ENCODE measurements at places on chromosomes 5 and 9.
A peak's percentile ranks its signal among the peaks of the same experiment; 100 is the strongest.

- no peak for DNase-seq
Measured at GRCh38 chr5:108797986-108798385, 50.3 kb downstream of the FER start.

- no peak for DNase-seq
Measured at GRCh38 chr5:167030500-167031120, 1260.8 kb upstream of the WWC1 start.

GRCh38 chr9:19618816-19619215 lies 170.0 kb downstream of the SLC24A2 start:
- DNase-seq = no peak

- DNase-seq = no peak
Measured at GRCh38 chr5:127066721-127067120, 6.6 kb downstream of the C5orf63 start.

DNA sequence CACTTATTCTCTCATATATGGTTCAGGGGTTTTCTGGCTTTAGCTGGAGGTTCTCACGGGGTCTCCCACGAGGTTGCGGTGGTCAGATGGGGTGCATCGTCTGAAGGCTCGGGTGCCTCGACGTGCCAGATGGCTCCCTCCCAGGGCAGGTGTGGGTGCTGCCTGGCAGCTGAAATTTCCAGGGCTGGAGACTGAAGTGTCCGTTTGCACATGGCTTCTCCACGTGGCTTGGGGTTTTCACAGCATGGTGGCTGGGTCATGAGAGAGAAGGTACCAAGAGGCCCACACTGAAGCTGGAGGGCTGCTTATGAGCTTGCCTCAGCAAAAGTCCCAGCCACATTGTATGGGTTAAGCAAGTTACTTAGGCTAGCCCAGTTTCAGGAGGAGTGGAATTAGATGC lies 218.6 kb downstream of the AGTPBP1 start:
- DNase-seq = no peak

GRCh38 chr5:67409126-67409777 lies 212.7 kb upstream of the CD180 start:
- DNase-seq = no peak

DNA sequence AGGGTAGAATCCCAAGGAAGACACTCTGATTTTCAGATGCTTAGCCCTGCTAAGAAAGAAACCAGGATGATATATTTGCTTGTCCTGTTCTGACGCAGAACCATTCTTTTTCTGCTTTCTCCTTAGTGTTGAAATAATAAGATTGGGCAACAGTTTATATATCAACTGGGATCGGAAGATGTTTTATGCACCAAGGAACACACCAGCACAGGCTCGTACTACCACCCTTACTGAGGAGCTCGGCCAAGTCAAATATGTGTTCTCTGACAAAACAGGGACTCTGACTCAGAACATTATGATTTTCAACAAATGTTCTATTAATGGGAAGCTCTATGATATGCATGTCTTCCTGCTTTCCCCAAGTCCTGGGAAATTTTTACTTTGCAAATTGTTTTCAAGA lies 19.0 kb upstream of the RUSC2 start:
- DNase-seq = no peak

- no peak for DNase-seq
Measured at GRCh38 chr9:132372177-132373095, 17.6 kb upstream of the SETX start.

DNA sequence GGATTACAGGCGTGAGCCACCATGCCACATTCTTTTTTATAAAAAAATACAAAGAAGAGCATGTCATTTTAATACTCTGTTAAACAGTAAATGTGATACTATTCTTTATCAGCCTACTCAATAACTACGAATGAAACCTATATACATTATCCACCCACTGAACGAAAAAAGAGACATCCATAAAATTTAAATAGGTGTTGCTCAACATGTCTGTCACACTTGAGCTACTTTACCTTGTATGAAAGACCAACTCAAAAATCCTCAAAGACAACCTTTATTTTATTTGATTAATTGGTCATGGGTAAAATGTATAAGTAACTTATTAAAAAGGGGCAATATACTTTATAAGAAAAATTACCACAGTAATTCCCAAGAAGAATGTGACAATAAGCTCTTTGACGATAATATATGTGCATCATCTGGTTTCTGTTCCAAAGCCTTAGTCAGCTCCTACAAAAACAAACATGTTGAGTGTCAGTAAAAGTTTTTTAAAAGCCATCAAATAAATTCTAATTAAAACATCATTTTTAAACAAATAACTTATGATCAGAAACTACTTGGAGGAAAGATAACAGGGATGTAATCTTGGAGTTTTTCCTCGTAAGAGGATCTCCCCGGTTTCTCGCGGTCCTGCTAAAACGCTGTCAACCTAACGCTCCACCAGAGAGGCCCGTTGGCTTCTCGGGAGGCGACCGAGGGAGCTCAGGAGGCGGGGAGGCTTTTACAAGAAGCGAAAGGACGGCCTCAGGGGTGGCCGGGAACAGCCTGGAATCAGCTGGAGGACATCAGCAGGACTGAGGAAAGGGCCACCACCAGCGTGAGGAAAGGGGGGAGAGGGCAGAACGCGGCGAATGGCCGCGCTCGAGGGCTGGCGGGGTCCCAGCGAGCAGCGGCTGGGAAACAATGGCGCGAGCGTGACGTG lies 13.5 kb upstream of the ANKRD18B start:
- DNase-seq = peak; percentile 15

DNA sequence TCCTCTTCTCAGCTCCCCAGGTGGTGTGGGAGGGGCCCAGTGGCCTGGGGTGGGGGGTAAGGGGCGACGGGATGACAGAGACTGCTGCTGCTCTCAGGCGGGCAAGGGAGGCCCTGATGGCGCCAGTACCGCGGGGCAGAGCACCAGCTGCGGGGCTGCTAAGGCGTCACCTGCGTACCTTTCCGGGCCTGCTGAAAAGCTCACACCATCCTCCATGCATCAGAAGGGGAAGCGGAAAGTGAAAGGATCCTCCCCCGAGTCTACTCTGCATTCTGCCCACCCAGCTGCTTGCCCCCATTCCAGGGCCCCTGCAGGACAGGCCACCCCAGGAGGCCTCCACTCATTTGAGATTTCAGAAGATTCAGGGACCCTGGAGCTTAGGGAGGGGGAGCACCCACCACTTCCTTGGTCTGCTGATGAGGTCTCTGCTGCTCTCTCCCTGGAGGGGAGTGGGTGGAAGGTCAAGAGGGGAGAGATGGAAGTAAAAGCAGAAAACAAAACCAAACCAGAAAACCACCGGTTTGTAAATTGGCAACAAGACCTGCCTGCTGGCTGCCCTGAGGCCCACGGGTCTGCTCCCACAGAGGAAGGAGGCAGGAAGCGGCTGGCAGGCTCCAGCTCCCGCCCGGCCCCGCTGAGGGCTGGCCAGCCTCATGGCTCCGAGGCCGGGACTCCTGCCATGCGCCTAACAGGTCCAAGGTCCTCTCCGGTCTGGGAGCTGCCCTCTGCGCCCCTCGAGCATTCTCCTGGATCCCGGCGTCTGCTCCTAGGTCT lies 33.6 kb downstream of the PRRT1B start:
- no peak for DNase-seq

GRCh38 chr5:176692326-176692725 lies 45.0 kb downstream of the TSPAN17 start:
- DNase-seq = no peak

- no peak for DNase-seq
Measured at GRCh38 chr9:91775011-91775707, 174.9 kb downstream of the ROR2 start.

GRCh38 chr5:178478370-178478769 lies 111.8 kb downstream of the COL23A1 start:
- no peak for DNase-seq

DNA sequence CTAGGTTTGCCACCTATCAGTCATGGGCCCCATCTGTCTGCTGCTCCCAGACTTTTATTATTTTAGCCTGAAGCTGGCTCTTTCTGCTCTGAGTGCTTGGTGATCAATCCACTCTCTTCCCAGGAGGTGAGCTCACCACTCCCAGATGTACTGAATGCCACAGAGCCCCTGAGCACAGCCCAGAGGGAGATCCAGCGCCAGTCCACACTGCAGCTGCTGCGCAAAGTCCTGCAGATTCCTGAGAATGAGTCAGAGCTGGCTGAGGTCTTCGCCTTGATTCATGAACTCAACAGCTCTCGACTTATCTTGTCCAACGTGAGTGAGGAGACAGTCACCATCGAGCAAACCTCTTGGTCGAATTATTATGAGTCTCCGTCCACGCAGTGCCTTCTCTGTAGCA lies 36.0 kb downstream of the HMGXB3 start:
- peak; percentile 90 for DNase-seq

DNA sequence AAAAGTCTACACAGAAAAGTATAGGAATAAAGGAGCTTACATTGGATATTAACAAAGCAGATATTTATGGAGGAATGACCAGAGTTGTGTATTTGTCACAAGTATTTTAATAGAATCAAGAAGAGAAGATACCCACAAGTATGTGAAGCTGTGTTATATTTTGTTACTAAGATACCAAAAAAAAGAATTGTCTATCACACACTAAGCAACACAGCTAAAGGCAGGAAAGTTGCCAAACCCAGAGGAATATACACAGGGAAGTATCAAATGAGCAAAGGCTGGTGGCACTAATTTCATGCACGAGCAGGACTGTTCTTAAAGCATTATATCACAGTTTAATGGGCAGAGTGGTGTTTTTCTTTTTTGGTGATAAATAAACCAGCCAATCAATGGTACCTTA lies 30.9 kb upstream of the RAI14 start:
- no peak for DNase-seq

- DNase-seq = no peak
Measured at GRCh38 chr9:19598722-19599121, 189.9 kb downstream of the ACER2 start.

GRCh38 chr9:89591274-89592212 lies 13.3 kb upstream of the GADD45G start:
- DNase-seq = no peak

GRCh38 chr5:60535198-60535597 lies 164.8 kb downstream of the DEPDC1B start:
- no peak for DNase-seq

- peak; percentile 45 for DNase-seq
Measured at GRCh38 chr9:2180704-2181103, 165.6 kb downstream of the SMARCA2 start.

- DNase-seq = no peak
Measured at GRCh38 chr9:38732885-38733284, 13.0 kb upstream of the FAM240B start.

DNA sequence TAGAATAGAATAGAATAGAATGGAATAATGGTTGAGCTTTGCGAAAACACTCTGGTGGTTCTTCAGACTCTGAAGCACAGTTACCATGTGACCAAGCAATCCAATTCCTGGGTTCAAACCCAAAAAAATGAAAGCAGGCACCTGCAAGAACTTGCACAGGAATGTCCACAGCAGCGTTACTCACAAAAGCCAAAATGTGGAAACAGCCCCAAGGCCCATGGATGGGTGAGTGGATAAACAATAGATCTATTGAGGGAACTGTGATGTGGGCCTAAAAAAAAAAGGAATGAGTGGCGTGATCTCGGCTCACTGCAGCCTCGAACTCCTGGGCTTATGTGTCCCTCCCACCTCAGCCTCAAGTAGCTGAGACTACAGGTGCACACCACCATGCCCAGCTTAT lies 21.4 kb upstream of the TMEM250 start:
- no peak for DNase-seq

DNA sequence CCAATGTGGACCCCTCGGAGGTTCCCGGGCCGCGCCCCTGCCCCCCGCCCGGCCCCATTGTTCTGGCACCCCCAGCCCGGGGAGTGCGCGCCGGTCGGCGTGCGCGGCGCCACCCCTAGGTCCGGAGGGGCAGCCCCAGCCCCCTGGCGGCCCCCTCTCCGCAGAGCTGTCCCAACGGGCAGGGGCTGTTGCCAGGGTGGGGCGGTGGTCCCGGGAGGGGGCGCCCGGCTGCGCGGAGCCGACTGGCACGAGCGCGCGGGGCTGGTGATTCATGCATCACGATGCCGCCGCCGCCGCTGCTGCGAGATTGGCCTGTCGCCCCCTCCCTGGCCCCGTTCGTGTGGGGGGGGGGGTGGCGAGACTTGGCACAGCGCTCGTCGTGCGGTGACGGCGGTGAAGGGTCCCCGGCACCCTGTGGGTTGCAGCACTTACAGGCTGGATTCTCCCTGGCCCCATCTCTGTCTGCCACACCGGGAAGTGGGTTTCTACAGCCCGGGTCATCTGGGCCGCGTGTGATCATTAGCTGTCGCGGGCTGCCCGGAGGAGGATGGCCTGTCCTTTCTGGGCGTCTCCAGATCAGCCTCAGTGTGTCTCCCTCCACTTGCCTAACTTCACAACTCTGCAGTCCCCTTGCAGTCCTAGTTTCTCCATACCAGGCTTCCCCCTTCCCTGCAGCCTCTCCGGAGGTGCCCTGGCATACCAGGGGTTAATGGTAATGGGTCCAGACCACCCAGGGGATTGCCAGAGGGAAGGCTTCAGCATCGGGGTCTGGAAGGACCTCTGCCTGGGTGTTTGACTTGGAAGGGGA lies 858 bp downstream of the NCS1 start:
- DNase-seq = no peak

GRCh38 chr9:130745829-130746228 lies 52.2 kb downstream of the EXOSC2 start:
- no peak for DNase-seq

DNA sequence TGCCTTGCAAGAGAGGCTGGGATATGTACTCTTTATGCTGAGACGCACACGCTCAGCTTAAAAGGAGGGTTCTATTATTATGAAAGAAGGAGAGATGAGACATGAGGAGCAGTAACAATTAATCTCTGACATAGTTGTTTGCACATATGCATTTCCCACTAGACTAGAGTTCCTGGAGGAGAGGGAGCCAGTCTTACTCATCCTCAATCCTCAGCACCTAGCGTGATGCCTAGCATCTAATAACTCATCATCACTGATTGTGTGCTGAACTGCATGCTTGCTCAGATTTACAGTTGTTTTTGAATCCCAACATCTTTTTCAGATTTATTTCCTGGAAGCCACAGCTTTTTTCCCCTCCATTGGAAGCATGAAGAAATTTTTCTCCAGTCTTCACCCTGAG lies 35.5 kb downstream of the GCNT4 start:
- DNase-seq = no peak

DNA sequence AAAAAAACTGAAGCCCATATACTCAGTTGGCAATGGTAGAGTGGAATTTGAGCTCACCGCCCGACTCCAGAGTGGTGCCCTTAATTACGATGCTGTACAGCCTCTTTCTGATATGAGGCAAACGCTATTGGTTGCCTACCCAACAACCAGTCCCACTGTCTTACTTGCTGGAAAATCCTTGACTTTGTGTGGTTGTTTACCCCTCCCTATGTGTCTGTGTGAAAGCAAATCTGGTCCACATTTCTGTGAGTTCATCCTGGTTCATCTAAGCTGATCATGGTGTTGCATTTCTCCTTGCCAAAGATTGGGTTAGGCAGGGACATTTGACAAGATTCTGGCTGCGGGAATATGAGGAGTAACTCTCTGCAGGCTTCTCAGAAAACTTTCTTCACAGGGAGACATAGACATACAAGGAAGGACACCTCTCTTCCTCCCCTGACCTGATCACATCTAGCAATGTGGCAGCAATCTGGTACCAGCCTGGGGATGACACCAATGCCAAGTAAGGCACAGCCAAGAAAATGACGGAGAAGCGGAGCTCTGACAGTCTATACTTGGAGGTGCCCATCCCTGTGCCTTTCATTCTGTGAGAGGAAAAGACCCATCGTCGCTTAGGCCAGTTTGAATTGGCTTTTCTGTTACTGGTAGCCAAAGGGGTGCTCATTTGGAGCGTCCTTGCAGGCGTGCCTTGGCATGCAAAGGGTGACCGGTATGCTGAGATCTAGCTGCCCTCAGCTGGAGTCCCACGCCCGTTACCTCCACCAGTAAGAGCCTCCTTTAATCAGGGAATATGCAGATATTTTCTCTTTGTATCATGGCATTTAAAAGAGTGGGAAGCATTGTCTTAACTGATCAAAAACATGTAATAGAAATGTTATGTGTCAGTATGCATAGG lies 124.3 kb downstream of the AOPEP start:
- no peak for DNase-seq
